ENCODE measurements at places on chromosomes 2 and 18.

- no peak for DNase-seq
Measured at GRCh38 chr2:218002845-218003180, at the start of gene TNS1. TSS of gene TNS1 (minus strand) at chr2:218002995. CDS start at chr2:218002872, 123 bp downstream.

DNA sequence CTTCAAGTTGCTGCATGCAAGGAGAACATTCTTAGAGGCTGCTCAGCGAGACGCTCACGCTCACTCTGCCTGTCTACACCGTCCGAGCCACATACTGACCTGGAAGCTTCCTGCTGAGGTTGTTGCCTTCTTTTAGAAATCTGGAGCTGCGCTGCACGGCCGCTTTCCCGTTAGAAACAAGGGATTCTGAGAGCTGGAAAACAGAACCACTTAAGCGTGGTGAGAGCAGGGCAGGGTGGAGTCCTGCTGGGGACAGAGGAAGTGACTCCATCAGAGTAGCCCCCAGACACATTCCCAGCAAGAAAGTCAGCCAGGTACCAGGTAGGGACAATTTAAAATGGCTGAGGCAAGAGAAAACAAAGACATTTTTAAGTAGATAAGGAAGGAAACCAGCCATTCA, 135.2 kb downstream of the LAMA1 start:
- DNase-seq = no peak

GRCh38 chr2:234558642-234559041, 61.8 kb upstream of the ARL4C start:
- no peak for DNase-seq

GRCh38 chr2:113891265-113891959, 1.5 kb downstream of the ACTR3 start:
- DNase-seq = no peak

GRCh38 chr2:198874472-198874858, 583.3 kb downstream of the SATB2 start:
- no peak for DNase-seq

GRCh38 chr2:236873636-236874035, 212.1 kb upstream of the COPS8 start:
- no peak for DNase-seq

- DNase-seq = no peak
Measured at GRCh38 chr2:216901273-216901672, 41.4 kb upstream of the TNP1 start.

GRCh38 chr2:74019516-74019915, 34.8 kb downstream of the TET3 start:
- no peak for DNase-seq

GRCh38 chr2:181307203-181307991, 149.8 kb upstream of the ITGA4 start:
- no peak for DNase-seq

- no peak for DNase-seq
Measured at GRCh38 chr2:85468704-85469349, 50.3 kb downstream of the SH2D6 start.

GRCh38 chr18:55641486-55641885, 53.5 kb upstream of the TCF4 start:
- no peak for DNase-seq

DNA sequence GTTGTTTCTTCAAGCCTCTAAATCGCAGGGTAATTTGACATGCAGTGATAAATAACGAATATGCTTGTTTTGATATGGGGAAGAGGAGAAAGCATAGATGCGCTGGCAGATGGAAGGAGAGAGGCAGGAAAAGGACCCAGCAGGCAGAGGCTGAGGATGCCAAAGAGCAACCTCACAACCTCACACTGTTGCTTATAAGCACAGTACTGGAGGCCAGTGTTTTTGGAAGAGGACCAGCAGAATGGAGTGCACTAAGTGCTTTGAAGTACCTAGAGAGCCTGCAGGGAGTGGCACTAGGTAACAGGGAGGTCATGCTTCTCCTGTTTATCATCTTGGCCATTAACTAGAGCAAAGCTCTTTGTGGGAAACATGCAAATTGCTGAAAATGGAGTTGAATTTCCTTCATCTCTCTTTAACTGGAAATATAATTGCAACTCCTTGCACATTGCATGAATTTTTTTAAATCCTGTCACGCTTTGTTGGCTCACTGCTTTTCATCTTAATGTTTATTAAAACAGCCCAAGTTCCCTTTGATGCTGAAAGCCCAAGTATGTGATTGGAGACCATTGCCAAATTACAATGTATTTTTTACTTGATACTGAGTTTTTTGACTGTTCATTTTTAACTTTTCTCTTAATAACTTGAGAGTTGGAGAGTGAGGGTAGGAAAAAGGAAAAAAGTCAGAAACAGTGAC, 236.4 kb downstream of the LRRTM1 start:
- DNase-seq = no peak

DNA sequence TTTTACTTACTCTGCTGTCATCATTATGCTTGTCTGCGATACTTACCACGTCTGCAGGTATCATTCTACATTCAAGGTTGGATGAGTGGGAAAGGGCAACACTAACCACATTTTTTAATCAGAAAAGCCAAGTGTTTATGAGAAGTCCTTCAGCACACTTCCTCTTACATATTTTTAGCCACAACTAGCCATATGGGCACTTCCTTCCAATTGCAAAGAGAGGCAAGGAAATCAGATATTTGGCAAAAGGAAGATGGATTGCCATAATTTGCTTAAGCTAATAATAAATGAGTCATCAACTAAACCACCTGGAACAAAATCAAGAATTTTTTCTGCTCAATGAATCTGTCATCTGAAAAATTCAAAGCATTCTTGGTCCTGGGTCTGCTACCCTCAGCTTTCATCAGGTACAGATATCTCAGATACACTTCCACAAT, 16.7 kb upstream of the MRO start:
- DNase-seq = no peak

GRCh38 chr2:232584238-232584637, 33.7 kb downstream of the EIF4E2 start:
- DNase-seq = no peak

DNA sequence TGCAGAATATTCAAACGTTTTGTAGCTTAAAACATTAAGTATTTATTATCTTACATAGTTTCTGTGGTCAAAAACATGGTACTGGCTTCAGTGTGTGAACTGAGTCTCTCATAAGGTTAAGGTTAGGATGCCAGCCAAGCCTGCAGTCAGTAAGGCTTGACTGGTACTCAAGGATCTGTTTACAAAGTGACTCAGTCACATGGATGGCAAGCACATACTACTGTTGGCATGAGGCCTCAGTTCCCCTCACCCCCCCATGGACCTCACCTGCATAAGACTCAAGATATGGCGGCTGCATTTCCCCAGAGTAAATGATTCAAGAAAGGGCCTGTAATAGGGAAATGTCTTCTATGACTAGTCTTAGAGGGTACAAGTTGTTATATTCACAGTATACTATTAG, 1167.5 kb downstream of the DPP10 start:
- DNase-seq = no peak

DNA sequence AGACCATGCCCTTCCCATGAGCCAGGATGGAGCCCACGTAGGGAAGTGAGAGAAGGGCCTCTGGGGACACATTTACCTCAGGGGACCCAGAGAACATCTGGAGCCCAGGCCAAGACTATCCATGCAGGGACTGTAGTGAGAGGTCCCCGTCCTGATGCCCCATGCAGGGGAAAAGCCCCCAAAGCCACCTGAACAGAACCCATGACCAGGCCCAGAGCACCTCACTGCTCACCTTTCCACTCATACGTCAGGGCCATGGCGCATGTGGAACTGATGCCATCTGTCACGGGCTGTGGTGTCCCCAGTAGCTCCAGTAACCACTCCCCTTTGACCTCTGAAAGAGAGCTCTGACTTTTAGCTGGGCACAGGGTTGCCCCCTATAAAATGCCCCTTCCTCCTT, 106.5 kb upstream of the TEX51 start:
- no peak for DNase-seq

- DNase-seq = no peak
Measured at GRCh38 chr2:66445925-66446871, 11.3 kb downstream of the MEIS1 start.

- DNase-seq = peak; percentile 4
Measured at GRCh38 chr2:41400088-41400665, 647.6 kb upstream of the PKDCC start.
